Sciatic nerve (tissue), 2 donors: ENCODE measurements at places on chromosomes 7 and 10. TPM values are rescaled to one million over a fixed set of nuclear protein-coding genes. Genes with fewer than 3 reads are reported as not detected.

The PNLIPRP3 gene
- not detected for total RNA-seq

The ZNF239 gene
- 6.2 TPM for total RNA-seq

The IFIT2 gene
- total RNA-seq, result 19.9 TPM

The HUS1 gene
- total RNA-seq, result 39.7 TPM

The GTF2IRD2 gene
- 46.5 TPM for total RNA-seq

The CCDC3 gene
- 114 TPM for total RNA-seq

The LRRN3 gene
- 0.31 TPM for total RNA-seq

The EPO gene
- not detected for total RNA-seq

The RP9 gene
- 11.6 TPM for total RNA-seq

The TRIM50 gene
- total RNA-seq, result 0.71 TPM

The CYP17A1 gene
- total RNA-seq, result 0.18 TPM

The PTPN20 gene
- 5.3 TPM for total RNA-seq

The STEAP4 gene
- total RNA-seq, result 189 TPM

The RNF133 gene
- total RNA-seq, result 1.1 TPM

The ARMH3 gene
- total RNA-seq, result 30.9 TPM

The ANKIB1 gene
- 76.8 TPM for total RNA-seq
